ENCODE measurements at places on chromosomes 3 and 15.
A peak's percentile ranks its signal among the peaks of the same experiment; 100 is the strongest.

DNA sequence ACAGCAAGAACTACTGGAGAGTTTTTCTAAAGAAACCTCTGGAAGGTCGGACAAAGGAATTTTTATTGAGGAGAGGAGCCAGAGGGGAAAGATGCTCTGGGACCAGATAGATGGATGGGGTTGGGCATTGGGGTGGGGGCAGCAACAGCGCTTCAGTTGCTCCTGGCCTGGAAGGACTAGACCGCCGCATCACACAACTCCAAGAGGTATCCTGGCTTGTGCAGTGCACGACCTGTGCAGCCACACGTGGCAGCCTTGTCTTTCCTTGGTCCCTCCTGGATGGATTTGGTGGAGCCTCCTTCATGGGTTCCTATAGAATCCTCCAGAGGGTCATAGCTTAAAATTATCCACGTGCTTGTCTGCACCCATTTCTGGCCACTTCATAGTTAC lies 23.0 kb downstream of the MAGEF1 start:
- no peak for DNase-seq

DNA sequence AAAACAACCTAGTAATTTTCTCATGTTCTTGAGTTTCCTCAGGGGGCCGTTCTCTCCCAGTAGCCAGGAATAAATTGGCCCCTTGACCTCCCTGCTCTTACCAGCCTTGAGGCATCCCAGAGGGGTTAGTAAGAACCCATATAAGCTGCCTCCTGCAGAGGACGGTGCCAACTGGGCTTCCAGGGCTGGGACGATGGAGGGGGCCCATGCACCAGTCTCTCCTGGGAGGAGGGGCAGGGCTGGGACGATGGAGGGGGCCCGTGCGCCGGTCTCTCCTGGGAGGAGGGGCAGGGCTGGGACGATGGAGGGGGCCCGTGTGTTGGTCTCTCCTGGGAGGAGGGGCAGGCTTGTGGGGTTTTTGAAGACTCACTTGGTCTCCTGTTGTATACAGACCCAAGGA lies 22.0 kb downstream of the LINGO1 start:
- DNase-seq: no peak

- no peak for DNase-seq
Measured at GRCh38 chr15:50236433-50236832, 29.1 kb downstream of the HDC start.

DNA sequence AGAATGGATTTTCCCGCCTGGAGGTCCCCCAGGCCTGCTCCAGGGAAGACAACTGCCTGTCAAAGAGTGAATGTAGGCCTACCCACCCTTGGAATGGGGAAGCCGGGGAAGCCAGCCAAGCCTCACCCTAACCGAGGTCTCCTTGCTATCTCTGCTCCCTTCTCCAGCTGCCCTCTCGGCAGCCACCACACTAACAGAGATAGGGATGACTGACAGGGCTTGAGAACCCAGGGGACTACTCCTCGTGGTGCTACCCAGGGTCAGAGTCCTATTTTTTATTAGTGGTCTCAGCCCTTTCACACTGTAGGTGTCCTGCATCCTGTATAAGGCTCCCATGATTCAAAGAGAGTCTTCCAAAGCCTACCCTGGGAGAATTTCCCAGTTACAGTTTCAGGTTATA lies 160.6 kb upstream of the CHRM5 start:
- DNase-seq: no peak

GRCh38 chr3:194730365-194730764 lies 44.7 kb downstream of the FAM43A start:
- peak; percentile 21 for DNase-seq

Data from EL (cell line).